ENCODE measurements at places on chromosomes 2 and 18.

DNA sequence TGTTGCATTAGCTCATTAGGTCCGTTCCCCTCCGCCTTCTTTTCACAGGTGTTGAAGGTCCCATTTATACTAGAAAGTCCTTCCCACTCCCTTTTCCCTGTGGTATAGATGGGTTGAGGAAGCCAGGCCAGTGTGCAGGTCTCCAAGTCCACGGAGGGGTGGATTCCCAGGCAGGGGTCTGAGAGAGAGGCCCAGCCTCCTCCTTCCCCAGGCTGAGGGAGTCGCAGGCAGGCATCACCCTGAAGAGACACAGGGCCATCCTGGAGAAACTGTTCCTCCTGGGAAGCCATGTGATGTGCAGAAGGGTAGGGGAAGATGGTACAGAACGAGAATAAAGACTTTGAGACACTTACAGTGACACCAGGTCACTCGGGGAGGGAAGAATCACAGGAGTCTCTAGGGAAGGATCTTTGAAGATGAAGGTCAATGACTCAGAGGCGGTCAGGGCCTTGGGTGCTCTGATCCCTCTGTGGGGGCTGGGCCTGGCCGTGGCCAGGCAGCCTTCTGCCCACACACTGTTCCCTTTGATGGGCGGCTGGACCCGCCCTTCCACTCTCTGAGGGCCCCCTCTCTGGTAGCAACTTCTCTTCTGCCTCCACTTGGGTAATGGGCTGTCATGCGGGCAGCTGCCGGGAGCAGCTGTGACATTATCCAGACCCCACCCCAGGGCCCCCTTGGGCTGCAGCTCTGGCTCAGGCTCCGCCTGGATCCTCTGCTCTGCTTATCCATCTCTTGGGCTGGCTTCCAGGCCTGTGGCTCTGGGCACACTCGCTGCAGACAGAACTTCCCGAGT, 45.1 kb downstream of the RHOB start:
- peak; percentile 58 for DNase-seq

- no peak for DNase-seq
Measured at GRCh38 chr2:153101187-153101586, 377.4 kb downstream of the RPRM start.

- DNase-seq, result no peak
Measured at GRCh38 chr2:14936426-14936825, 303.9 kb downstream of the LRATD1 start.

GRCh38 chr18:24227977-24228666, 89.3 kb downstream of the CABYR start:
- no peak for DNase-seq

DNA sequence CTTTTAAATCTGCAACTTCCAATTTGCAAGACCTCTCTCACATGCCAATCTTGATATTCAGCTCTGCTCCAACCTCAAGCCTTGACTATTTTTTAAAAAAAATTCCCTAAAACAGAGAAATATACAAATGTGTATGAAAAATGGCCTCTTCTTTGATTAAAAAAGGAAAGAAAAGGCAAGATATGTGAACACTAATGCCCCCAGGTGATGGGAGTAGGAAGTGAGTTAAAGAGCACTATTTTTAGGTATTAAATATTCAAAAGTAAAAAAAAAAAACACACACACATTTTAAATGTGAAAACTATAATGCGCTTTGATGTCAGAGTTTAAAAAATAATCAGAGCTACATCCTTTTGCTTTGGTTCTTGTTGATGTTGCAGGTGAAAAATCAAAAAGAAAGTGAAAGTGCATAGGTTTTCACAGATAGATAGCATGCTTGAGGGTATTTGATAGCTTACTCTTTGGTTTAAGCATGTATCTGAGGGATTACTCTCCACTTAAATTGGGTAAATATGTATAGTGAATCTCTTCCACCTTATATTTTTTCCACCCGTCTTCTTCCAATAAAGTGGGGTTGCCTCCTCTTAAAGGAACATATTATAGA, 406.0 kb upstream of the POU3F3 start:
- DNase-seq, result no peak

DNA sequence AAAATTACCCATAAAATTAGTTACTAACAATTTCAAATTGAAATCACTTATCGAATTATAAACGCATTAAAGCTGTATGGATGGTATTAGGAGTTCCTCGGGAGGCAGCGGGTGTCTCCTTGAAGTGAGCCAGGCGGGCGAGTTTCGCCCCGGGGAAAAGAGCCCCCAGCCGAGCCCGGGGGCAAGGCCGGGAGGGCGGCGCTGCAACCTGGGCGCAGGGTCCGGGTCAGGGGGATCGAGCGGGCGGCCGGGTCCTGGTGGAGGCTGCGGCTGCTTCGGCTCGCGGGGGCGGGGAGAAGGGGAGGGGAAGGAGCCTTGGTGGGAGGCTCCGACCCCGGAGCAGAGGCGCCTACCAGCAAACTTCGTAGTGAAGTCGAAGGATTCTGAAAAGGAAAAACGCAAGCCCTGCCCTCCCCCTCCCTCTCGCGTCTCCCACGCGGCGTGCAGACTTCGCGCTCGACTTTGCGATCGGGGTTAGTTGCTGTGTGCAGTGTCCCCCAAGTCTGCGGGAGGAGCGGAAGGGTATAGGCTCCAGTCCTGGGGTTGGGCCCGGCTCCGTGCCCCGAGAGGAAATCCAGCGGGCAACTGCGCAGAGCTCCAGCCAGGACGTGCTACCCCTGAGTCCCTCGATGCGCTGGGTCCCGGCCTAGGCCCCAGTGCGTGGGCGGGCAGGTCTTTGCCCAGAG, 140.8 kb downstream of the MEIS1 start:
- DNase-seq, result peak; percentile 87

DNA sequence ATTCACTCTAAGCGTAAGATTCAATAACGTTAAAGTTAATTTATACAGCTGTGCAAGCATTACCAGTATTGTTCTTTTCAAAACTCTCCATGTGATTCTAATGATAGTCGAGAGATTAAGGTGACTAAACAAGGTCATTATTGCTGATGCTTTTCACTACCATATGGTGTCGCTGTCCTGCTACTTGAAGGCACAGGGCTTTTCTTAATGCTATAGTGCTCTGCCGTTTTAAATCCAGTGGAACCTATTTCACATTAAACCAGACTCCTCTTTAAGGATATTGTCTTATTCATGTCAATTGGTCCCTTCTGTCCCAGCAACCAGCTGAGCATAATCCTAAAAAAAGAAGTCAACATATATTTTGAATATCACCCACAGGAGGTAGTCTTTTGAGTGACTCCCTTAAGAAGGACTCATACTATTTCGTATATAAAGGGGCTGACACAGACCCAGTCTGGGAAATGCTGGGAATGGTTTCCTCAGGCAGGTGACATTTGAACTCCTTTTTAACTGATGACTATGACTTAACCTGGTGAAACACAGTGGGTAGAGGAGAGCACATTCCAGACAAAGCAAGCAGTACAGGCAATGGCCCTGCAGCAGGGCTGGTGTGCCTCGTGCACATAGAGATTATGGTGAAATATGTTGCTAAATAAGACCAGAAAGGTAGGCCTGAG, 53.9 kb upstream of the CYTIP start:
- DNase-seq, result no peak

GRCh38 chr2:121860033-121860757, 104.7 kb downstream of the TSN start:
- DNase-seq, result no peak
